ENCODE measurements at places on chromosomes 11 and 22.

DNA sequence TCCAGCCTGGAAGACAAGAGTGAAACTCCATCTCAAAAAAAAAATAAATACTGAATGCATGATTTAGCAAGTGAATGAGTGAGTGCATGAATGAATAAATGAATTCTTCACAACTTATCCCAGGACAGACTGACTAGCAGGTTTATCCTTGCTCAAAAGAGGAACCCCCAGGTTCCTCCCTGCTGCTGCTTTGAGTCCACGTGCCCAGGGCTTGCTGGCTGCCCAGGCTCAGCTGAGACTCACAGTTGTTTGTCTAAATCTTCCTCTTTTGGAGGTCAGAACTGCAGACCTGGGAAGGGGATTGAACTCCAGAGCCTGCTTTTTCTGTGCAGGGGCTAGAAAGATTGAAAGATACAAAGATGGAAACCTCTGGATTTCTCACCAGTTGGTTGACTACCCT lies 117.4 kb upstream of the TMEM45B start:
- no peak for DNase-seq

GRCh38 chr11:134864233-134864967 lies 452.4 kb upstream of the B3GAT1 start:
- no peak for DNase-seq

DNA sequence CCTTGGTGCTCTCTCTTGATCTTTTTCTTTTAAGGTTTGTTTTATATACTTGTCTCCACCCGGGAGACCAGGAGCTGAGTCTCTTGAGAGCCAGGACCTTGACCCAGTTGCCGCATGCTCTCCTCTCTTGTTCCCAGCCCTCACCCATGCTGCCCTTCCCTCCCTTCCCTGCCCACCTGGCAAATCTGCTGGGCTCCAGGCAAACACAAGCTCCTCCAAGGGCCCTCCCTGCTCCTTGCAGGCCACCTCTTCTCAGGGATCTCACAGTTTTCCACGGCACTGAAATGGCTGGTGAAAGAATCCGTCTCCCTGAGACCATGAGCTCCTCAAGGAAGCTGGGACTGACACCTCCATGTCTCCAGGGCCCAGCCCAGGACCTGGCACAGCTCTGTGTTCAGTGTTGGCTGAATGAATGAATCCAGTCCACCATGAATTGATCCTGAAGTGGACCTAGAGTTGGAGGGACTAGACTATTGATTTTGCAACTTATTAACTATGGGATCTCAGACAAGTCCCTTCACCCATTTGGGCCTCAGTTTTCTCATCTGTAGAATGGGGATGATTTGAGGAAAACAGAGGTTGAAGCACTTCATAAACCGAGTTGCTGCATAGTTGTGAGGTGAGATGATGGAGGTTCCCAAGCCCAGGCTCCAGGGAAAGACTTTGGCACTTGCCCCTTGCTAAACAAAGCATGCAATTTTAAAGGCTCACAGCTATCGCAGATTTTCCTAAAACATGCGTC lies 25.1 kb upstream of the FBLN1 start:
- DNase-seq: no peak

DNA sequence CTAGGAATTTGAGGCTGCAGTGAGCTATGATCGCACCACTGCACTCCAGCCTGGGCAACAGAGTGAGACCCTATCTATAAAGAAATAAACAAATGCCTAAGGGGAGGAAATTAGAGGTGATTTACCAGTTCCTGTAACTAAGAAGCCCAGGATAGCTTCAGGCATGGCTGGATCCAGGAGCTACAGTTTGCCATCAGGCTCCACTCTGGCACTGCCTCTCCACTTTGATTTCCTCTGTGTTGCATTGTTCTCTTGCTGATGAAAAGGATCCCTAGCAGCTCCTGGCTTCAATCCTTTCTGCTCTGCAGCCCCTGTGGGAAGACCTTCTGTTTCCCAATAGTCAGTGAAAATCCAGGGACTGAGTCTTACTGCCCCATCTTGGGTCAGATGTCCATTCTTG lies 20.1 kb upstream of the FADD start:
- no peak for DNase-seq

- no peak for DNase-seq
These were observed 19.8 kb upstream of the TMPRSS5 start for GRCh38 chr11:113725913-113726312.

DNA sequence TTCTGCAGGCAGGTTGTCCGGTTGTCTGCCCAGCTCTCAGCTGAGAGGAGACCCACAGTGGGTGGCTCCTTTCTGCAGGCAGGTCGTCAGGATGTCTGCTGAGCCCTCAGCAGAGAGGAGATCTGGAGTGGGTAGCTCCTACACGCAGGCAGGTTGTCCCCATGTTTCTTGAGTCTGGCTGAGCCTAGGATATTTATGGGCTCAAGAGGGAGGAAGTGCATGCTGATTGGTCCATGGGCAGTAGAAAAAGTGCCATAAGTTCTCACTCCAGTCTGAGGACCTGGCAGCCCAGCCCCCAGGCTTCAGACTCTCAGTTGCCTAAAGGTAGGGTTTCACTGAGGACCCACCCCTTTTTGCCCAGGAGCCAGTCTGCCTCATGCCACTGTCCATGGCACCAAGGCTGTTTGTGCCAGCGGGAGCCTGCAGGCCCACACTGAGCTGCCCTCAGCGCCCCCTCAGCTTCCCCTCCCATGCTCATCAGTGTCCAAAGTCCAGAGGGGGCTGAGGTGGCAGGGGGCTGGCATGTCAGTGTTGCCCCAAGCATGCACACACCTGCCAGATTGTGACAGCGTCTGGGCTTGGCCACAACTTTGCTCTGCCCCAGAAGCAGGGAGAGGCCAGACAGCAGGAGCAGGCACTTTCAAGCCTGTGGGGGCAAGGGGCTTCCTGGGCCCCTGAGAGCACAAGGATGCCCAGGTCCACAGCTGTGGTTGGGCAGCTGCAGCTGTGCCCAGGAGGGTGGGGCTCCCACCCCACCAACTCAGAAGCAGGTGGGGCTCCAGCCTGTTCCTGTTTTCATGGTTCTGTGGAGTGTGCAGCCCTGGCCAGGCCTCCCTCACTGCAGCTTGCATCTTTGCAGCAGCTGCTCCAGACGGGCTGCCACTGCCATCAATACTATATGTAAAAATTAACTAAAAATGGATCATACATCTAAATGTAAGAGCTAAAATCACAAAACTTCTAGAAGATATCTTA lies 3.8 kb upstream of the RNF141 start:
- DNase-seq: no peak

Measured in effector CD4-positive, alpha-beta T cell (primary cell).